ENCODE measurements at places on chromosomes 7 and 10.

GRCh38 chr10:102781090-102781920, 37.6 kb downstream of the WBP1L start:
- no peak for DNase-seq

DNA sequence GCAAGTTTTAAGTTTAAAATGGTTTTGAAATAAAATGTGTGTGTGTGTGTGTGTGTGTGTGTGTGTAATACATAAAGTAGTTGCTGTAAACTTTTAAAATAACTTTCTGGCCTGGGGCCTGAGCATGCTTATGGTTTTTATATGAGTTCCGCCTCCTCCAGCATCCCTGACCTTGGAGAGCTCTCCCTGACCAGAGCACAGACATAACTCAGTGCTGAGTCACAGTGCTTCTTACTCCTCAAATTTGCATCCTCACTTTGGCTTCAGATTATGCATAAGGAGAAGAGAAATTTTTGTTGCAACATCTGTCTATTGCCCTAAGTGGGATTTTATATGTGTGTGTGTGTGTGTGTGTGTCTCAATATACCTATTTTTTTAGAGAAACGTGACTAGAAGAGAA, 200.8 kb downstream of the ELMO1 start:
- DNase-seq: peak; percentile 70

- no peak for DNase-seq
Measured at GRCh38 chr10:98446151-98446660, 529 bp downstream of the HPS1 start.

- no peak for DNase-seq
Measured at GRCh38 chr10:12724807-12725579, 276.5 kb downstream of the CCDC3 start.

DNA sequence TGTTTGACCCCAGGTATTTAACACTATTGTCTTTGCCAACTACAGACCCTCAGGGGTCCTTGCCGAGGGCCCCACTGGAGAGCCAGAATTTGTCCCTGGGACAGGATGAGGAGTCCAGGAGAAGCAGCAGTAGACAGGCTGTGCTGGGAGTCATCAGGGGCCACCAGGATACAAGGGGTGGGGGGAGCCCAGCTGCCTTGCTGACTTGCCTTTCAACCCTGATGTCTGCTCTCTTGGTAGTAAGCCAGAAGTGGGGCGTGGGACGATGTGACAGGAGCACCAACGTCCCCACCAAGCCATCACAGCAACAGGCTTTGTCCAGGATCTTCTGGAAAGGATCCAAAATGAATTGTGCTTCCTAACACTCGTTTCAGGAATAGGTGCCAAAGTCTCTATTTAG, 62.4 kb upstream of the CDCA7L start:
- DNase-seq: no peak

Measured in iPS DF 19.7 (cell line).